ENCODE measurements at places on chromosomes 5 and 9.

GRCh38 chr5:57859626-57860025, 377.0 kb upstream of the ACTBL2 start:
- DNase-seq = no peak

- no peak for DNase-seq
These were observed 11.3 kb upstream of the GRHPR start for GRCh38 chr9:37410969-37411785.

DNA sequence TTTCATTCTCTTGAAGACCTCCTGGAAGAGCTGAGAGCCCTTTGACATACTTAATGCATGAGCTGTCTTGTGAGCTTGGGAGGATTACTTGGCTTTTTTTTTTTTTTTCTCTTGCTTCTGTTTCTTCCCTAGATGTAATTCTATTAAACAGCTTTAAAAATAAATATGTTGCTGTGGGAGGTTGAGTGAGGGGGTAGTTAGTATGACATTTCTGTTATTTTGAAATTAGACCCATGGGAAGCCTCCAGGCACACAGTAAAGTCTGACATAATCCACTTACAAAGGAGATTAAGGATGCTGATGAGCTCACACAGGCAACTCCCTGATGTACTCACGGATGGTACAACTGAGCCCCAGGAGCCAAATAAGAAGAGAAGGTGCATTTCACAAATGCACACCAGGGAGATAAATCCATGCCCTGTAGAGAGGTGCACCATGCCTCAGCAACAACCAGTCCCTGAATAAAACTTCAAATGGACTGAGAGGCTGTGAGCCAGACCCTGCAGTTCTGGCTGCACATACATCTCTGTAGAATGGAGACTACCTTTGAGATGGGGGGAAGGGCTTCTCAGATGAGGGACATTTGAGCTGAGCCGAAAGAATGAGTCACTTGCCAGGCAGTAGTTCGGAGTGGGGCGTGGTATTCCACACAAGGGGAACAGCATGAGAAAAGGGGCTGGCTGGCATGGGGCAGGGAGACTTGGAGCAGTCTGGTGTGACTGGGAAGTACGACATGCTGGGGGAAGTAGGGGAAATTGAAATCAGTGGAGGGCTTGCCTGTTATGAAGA, 68.7 kb downstream of the ACTL7B start:
- peak; percentile 36 for DNase-seq

- peak; percentile 85 for DNase-seq
These were observed 12.7 kb downstream of the VAV2 start for GRCh38 chr9:133979273-133979920.

- no peak for DNase-seq
These were observed 90.4 kb downstream of the PRKACG start for GRCh38 chr9:68923480-68923879.

GRCh38 chr9:109498195-109499092, at the start of gene PTPN3:
PTPN3 (minus strand) TSS chr9:109498307; CDS start chr9:109463434, 34,873 bp downstream.
- peak; percentile 39 for DNase-seq

GRCh38 chr9:80125731-80126264, 554.0 kb downstream of the TLE4 start:
- no peak for DNase-seq

GRCh38 chr5:23930985-23931384, 423.6 kb downstream of the PRDM9 start:
- DNase-seq = no peak

DNA sequence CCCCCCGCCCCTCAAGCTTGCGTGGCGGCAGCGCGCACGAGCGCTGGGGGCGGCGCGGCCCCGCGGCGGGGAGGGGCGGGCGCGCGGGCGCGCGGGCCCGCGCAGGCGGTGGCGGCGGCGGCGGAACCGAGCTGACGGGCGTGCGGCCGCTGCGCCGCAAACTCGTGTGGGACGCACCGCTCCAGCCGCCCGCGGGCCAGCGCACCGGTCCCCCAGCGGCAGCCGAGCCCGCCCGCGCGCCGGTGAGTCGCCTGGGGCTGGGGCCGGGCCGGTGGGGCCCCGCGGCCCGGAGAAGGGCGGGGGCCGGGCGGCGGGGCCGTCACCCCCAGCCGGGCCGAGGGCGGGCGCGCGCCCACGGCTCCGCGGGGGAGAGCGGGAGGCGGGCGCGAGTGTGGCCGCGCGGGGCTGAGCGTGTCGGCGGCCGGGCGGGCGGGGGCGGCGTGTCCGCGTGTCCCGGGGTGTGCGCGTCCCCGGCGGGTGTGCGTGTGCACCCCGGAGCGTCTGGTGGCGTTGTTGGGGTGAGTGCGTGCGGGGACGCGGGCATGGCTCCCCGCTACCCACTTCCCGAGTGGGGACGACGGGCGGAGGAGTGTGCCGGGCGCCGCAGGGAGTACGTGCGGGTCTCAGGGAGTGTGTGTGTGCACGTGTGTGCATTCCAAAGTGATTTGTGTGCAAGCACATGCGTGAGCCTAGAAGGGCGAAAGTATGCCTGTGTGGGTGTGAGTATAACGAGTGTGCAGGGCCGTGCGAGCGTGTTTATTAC, at the start of gene NEK6:
Gene NEK6, plus strand, starts transcription at position 106 of the 763 bp plus-strand sequence. CDS start 44,016 bp downstream, outside the sequence.
- peak; percentile 40 for DNase-seq

DNA sequence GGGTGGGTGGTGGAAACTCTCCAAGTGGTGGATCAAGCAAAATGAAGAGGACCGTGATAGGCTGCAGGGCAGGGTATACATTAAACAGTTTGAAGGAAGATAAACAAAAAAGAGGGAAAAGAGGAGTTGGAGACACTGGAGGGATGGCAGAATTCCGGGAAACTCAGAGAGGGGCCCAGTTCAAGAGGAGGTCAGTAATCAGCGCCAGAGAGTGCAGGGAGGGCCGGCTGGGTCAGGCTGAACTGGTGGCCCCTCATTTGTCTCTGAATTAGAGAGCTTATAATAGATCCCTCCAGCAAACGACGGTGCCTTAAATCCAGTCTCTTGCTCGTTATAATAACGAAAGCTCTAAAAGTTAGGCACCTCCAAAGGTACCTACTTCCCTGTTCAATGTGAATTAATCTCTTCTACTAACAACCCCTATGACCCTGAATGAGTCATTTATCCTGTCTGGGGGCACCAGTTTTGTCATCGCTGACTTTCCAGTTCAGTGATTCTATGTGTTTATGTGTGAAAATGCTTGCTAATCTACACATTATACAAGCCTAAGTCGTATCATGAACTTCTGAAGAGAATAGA, 2.4 kb upstream of the ZSWIM6 start:
- no peak for DNase-seq

- DNase-seq = no peak
These were observed 54.4 kb downstream of the FSD1L start for GRCh38 chr9:105502276-105502675.

DNA sequence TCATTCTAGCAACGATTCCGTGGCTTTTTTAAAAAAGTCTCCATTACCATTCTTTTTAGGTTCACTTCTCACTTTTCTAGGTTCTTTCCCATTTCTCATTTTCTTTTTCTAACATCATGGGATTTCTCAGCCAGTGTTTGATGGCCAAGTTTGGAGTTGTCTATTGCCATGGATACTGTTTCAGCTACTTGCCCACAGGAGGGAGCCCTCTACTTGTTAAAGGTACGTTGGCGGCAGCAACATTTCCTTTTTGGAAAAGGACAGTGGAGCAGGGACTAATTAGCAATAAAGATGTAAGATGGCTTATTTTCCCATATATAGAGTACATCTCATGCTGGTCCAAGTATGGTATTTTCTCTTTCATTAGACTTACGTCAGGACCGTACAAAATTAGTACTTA, 2257.5 kb upstream of the C9orf72 start:
- DNase-seq = peak; percentile 31

GRCh38 chr5:146043722-146044121, 61.7 kb downstream of the PLAC8L1 start:
- DNase-seq = no peak

DNA sequence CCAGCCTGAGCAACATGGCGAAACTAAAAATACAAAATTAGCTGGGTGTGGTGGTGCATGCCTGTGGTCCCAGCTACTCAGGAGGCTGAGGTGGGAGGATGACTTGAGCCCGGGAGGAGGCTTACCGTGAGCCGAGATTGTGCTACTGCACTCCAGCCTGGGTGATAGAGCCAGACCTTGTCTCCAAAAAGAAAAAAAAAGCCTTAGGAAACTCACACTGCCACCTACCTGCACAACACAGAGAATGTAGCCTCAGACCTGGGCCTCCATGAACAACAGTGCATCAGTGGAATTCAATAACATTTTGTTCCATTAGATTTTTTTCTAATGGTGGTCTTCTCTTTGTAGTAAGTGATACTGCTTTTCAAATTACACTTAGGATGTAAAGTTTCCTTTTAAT, 63.8 kb upstream of the RARS1 start:
- peak; percentile 39 for DNase-seq

DNA sequence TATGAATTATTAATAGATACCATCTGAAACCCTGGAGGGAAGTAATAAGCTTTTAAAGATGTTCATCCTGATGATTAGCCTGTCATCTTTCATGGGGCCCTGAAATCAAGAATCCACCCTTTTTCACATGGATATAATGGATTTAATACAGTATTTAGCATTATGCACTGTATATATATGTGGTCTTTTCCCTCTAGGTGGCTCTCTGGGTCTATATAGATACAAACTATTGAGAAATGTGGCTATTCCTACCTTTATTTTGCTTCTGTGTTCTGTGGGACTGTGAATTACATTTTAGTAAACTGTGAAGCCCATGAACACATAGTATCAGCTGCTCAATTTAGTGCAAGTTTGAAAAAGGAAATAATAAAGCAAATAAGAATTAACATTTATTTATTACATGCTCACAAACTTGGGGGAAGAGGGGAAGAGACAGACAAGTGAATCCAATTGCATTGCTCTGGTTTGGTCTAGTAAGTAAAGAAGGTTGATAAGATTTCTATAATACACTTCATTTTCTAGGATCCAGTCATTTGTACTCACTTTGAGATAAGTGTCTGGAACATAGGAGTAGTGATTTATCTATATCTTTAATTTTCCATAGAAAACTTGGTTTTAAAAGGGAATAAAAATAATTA, 112.2 kb downstream of the SCAMP1 start:
- no peak for DNase-seq

DNA sequence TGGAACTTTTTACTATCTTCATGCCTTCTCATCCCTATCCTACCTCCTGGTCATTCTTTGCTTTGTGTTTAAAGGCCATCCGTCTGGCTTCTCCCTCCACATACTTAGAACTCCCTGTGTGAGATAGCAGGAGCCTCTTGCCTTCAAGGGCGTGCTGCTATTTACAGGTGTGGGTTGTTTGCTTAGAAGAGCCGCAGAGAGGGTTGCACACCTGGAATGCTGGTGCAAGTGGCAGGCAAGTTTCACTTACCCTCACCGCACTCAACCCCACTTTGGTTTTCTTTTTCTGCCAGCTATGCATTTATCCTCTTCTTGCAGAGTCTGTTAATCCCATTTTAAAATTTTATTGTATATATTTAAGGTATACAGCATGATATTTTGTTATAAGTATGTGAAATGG, 12.6 kb downstream of the SKP2 start:
- no peak for DNase-seq

GRCh38 chr9:137757613-137758029, 120.0 kb upstream of the CACNA1B start:
- DNase-seq = no peak

DNA sequence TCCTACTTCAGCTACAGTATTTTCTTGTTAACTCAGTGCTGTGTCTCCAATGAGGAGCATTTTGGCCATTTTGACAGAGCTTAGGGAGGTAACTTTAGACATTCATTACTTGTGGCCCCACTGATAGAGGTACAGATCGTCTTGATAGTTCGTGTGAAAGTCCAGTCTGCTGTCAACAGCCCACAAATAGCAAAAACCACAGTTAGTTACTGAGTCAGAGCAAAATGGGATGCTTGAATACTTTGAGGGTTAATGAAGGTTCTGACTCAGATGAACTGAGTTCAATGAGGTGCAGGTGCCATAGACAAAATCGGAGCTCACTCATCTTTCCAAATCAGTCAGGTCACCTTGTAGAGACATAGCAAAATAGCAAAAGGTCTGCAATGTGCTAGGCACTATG, 163.1 kb upstream of the TLE4 start:
- DNase-seq = no peak

DNA sequence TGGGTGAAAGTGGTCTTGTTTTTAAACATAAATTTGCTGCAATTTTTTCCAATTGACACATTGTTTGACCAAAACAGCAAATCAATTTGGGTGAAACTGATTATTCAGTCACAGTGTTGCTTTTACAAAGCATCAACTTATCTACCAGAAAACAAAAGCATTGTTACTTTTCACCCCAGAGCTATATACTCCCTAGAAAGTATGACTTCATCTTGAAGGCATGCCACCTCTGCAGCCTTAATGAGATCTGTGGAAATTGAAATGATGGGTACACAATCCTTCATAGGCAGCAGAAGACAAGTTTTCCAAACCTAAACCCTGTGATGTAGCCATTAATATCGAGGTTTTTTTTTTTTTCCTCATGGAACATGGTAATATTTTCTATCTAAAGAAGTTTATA, 615.9 kb downstream of the CHSY3 start:
- DNase-seq = peak; percentile 3

DNA sequence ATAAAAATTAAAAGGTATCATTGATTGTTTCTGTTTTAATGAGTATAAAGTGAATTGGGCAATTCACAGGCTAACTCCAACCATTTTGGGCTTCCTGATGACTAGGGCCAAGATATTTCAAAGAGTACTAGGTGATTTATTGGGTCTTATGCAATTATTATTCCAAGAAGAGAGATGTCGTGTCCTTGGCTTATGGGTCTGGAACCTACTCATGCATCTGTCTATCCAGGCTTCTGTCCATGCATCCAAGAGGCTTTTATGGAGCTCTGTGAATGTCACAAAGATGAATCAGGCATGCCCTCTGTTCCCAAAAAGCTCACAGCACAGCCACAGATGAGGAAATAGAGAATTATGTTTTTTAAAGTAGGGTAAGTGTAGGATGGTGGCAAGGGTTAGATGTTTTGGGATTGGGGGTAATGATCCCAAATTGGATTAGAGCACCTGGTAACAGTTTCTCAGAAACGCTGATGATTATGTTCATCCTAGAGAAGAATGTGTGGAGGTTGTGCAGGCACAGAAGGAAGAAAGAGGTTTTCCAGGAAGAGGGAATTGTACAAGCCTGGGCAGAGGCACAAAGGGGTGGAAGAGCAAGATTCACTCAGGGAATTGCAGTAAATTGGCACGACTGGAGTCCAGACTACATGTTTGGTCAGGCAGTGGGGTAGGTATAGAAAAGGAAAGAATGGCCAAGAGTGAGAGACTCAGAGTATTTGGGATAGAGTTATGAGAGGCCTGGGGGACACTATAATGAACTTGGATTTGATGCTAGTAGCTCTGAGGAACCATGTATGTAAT, 83.0 kb upstream of the TNC start:
- DNase-seq = no peak

- DNase-seq = no peak
These were observed 391.0 kb downstream of the TMEM232 start for GRCh38 chr5:110335361-110336066.

All from ELF-1 (cell line).